Left lung (tissue), 14 donors: ENCODE measurements at places on chromosomes 4 and X. TPM values are rescaled to one million over a fixed set of nuclear protein-coding genes. Genes with fewer than 3 reads are reported as not detected.
A peak's percentile ranks its signal among the peaks of the same experiment; 100 is the strongest.

DNA sequence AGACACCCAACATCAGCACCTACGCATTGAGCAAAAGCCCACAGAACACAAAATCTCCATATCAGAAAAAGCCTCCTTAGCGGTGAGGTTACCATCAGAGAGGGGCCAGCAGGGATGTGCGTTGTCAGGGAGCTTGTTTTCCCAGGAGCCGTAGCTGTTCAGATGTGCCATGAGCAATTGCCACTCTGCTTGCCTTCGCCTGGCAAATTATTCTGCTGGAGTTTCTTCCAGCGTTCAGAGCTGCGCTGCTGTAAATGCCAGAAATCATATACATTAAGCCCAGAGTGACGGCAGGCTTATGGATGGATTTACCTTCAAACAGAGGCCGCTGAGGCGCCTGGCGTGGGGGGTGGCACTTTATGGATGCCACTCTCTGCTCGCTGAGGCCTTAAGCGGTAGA lies 632.3 kb downstream of the BCOR start:
- H3K4me1 ChIP-seq = no peaks in the 10 kb centered on the region
- H3K27ac ChIP-seq = no peak overlapping the region
- H3K27me3 ChIP-seq = no peaks in the 10 kb centered on the region
- no peak for DNase-seq

- no peak overlapping the region for H3K4me3 ChIP-seq
- DNase-seq = peak; percentile 18
- H3K4me1 ChIP-seq = no peaks in the 10 kb centered on the region
- H3K36me3 ChIP-seq = no peaks in the 10 kb centered on the region
- H3K27me3 ChIP-seq = no peaks in the 10 kb centered on the region
- H3K27ac ChIP-seq = no peak overlapping the region
These were observed 144.3 kb upstream of the NDST3 start for GRCh38 chr4:117889978-117890377.

GRCh38 chr4:45554423-45554822 lies 569.4 kb downstream of the GABRG1 start:
- H3K36me3 ChIP-seq = no peaks in the 10 kb centered on the region
- H3K4me3 ChIP-seq = no peak overlapping the region
- H3K4me1 ChIP-seq = no peaks in the 10 kb centered on the region
- no peaks in the 10 kb centered on the region for H3K27me3 ChIP-seq
- no peak for DNase-seq

DNA sequence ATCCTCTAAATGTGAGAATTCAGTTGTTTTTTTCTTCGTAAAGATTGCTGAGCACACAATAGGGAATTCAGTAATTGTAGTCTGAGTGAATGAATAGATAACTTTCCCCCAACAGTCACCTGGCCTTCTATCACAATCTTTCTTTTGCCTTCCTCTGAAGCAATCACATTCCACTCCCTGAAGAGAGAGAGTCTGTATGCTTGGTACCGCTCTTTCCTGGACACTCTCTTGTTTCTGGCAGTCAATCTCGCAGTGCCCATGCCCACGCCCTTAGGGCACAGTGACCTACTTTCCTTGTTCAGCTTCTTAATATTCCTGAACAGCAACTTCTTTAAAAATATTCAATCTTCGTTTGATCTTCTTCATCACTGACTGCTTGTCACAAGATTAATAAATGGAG lies 255.9 kb downstream of the ADAMTS3 start:
- no peak for DNase-seq
- no peak overlapping the region for H3K4me3 ChIP-seq
- H3K27ac ChIP-seq = no peak overlapping the region
- no peaks in the 10 kb centered on the region for H3K36me3 ChIP-seq
- peaks cover 17% of the 10 kb centered on the region for H3K4me1 ChIP-seq
- no peaks in the 10 kb centered on the region for H3K27me3 ChIP-seq

Gene NEK1
- 13.2 TPM for total RNA-seq

Gene AGTR2
- total RNA-seq = 2.9 TPM

Gene ENPEP
- total RNA-seq = 7.3 TPM

Gene CT45A5
- not detected for total RNA-seq

Gene SLC10A4
- 0.84 TPM for total RNA-seq

Gene LEF1
- 7.1 TPM for total RNA-seq
